ENCODE measurements at places on chromosomes 4 and X. TPM values are rescaled to one million over a fixed set of nuclear protein-coding genes. Genes with fewer than 3 reads are reported as not detected.
A peak's percentile ranks its signal among the peaks of the same experiment; 100 is the strongest.

DNA sequence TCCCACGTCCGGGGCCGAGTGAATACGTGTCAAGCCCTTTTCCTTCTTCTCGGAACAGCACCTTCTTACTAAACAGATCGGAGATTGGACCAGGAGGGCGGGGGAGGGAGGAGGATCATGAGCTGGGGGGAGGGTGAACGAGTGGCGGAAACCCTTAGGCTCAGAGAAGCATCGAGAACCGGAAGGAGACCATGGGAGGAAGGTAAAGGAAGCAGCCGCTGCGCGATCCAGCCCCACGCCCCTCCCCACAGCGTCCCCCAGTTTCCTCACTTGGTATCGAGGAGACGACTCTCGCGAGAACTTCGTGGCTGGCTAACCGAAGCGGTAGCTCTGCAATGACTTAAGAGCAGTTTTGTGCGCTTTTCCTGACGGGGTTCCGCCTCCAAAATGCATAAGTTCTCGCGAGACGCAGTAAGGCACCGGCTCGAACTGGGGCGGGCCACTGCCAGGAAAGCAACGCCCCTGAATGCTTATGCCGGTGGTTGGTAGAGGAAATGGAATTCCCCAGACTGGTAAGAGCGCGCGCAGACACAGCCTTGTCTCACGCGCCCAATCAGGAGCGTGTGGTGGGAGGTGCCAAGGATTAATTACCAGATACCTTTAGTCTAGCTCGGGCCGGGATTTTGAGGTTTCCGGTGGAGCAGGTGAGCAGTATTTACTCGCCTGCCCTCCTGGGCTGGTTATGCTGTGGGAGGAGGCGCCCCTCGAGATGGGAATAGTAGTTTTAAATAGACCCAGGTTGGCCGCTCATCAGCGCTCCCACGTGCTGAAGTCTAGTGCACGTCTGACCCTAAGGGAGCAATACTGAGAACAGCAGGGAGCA, 534 bp upstream of the UBE2D3 start:
- peak overlapping the region; percentile 99 for H3K27ac ChIP-seq
- DNase-seq = peak; percentile 99
- H3K4me3 ChIP-seq = peak overlapping the region; percentile 93

DNA sequence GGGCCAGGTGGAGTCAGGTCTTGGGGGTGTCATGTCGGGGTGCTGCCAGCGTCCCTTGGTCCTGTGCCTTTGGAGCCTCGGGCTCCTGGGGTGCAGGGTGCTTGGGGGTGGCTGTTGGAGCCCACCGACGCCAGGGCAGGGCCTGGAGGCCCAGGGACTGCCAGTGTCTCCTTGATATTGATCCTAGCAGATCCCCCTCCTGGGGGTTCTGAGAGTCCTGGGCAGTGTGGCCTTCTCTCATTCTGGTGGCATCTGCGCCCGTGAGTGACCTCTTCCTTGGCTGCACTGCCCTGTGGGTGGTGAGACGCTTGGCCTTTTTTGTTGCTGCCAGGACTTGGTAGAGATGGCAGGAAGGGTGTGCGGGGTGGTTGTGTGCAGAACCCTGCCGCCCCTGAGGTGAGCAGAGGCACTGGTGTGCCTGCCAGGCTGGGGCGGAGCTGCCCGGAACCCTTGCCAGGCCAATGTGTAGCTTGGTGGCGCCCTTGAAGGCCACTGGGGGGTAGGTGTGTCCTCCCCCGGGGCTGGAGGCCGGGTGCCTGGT, 7.0 kb downstream of the NAT8L start:
- H3K4me1 ChIP-seq = peaks cover 8% of the 10 kb centered on the region
- H3K27ac ChIP-seq = no peak overlapping the region
- no peaks in the 10 kb centered on the region for H3K36me3 ChIP-seq
- DNase-seq = no peak
- H3K4me3 ChIP-seq = no peak overlapping the region
- peaks cover 14% of the 10 kb centered on the region for H3K27me3 ChIP-seq

AMOT gene
- 7.5 TPM for total RNA-seq

STS gene
- 0.97 TPM for total RNA-seq

Data from neural progenitor cell (in vitro differentiated cells).